ENCODE measurements at places on chromosomes 2 and 18.

DNA sequence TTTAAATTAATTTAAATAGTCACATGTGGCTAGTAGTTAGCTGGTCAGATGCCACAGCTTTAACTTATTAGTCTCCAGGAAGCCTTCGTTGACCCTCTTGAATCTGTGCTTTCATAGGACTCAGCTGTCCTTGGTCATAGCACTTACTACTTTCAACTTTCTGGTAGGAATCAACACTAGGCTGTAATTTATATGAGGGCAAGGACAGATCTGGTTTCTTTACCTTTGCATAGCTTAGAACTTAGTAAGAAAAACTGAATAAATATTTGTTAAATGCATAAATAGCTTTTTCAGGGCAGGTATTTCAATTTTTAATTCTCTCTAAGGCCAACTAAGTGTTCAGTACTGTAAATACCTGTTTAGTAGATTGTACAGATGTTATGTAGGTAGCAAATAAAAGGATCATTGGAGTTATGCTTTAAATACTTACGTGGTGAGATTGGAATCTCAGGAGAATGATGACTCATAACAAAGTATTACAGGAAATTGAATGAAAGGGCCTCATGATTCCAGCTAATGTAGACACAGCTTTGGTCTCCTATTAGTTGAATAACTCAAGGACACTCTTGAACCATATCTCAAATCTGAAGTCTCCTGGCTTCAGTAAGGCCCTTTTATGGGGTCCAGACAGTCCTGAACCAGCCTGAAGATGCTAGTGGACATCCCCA is 2.6 kb downstream of the CLIP4 start:
- no peak for DNase-seq

DNA sequence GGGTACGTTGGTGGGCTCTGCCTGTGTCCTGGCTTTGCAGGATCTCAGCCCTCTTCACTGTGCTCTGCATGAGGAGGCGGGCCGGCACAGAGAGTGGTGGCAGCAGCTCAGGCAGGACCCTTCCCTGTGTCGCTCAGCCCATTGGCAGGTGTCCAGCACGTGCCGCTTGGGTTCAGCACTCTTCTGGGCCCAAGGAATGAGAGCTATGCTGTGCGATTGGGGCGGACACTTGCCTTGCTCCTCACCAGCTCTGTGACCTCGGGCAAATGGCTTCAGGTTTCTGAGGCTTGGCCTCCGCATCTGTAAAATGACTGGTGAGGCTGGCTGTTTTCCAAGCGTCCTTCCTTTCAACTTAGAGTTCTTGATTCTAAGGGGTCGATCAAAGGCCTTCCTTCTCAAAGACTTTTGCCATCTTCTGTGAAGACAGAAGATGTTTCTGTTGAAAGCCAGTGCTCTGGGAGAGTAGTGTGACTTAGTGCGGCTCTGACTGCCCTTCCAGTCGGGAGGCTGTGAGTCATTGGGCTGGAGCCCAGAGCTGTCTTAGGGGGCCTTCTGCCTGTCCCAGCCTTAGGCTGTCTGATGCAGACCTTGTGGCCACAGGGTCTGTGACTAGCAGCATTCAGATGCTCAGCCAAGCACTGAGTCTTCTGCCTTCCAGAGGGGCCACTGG is 35.6 kb downstream of the GLI2 start:
- DNase-seq: no peak

- DNase-seq: no peak
Observed at GRCh38 chr2:68060652-68061051, 2.2 kb downstream of the C1D start.

GRCh38 chr2:142930835-142931398 is 53.5 kb downstream of the KYNU start:
- DNase-seq: no peak

DNA sequence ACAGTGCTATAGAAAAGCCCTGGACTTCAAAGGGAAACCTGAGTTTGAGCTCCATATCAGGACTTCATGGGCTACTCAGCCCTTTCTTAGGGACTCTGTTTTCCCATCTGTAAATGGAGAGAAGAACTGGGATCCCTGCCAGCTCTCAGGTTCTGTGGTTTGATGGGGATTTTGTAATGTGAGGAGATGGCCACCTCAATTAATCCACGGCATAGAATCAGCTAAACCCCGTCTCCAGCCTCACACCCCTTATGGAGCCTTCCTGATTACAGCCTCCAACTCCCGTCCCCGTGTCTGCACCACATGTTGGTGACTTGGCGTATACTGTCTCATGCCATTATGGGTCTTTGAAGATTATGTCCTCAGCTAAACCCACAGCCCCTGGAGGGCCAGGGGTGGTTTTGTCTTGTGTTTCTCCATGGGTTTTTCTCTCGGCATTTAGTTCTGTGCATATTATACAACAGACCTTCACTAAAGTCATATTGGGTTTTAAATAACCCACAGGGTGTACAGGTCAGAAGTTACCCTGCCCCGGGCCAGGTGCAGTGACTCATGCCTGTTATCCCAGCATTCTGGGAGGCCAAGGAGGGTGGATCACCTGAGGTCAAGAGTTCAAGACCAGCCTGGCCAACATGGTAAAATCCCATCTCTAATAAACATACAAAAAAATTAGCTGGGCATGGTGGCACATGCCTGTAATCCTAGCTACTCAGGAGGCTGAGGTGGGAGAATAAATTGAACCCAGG is 63.8 kb upstream of the PPP1CB start:
- no peak for DNase-seq

- no peak for DNase-seq
Observed at GRCh38 chr2:153169609-153170008, 309.0 kb downstream of the RPRM start.

DNA sequence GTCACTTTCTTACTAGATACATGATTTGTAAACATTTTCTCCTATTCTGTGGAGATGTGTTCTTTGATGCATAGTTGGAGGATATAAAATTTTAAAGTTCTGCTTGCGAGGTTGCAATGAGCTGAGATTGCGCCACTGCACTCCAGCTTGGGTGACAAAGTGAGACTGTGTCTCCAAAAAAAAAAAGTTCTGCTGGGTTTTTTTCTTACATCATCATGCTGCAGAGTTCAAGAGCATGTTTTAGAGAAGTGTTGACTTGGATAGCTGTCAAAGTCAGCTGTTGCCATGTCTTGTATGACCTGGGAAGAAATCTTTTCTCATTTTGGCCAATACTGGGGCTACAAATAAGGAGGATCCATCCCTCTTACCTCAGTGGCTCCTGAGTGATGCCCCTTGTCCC is 71.3 kb downstream of the UGGT1 start:
- DNase-seq: no peak

DNA sequence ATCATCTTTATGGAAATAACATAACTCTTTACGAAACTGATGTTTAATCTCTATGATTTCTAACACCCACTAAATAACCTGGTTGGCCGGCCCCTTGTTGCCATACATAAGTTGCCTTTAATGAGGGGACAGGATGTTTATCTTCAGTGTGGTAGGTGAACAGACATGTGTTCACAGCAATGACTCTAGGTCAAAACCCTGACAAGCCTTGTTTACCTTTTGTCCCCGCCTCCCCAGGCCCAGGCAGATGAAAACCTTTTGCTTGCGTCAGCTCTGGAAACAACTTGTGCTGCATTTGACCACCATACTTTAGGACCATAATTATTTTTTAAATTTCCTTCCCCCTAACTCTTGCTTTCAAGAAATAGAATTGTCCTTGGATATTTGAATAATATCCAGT is 2.9 kb upstream of the DSG4 start:
- no peak for DNase-seq

GRCh38 chr18:23204589-23205235 is 69.4 kb downstream of the CABLES1 start:
- no peak for DNase-seq

- no peak for DNase-seq
Observed at GRCh38 chr2:16718576-16719484, 53.2 kb upstream of the CYRIA start.

- no peak for DNase-seq
Observed at GRCh38 chr2:132978840-132979239, 308.8 kb upstream of the LYPD1 start.

DNA sequence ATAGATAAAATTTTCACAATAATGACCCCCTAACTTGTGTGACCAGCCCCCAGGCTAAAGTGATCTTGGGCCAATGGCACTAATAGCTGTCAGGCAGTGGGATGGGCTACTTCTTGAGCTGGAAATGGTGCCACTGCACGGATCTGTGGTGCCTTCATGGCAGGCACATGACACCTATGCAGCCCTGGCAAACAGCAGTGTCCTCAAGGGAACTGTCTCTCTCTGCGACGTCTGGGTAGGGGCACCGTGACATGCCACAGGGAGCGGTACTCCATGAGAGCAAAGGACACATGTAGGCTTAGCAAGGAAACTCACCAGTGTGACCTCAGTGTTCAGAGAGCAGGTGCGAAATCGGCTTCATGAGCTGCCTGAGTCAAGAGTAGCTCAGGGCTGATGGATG is 161.7 kb upstream of the TWIST2 start:
- DNase-seq: no peak

DNA sequence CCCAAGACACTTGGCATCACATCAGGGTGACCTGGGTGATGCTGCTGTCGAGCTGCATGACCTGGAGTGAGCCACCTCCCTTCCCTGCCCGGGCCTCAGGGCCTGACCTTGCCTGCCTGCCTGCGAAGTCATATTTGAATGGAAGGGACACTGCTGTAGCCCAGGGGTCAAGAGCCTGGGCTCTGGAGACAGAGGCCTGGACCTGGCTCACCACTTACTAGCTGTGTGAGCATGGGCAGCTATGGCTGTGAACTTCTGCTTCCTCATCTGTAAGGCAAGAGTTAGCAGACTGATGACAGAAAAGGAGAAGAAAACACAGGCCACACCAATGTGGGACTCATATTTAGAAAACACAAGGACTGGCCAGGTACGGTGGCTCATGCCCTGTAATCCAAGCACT is 118.7 kb downstream of the ZFP36L2 start:
- DNase-seq: no peak

DNA sequence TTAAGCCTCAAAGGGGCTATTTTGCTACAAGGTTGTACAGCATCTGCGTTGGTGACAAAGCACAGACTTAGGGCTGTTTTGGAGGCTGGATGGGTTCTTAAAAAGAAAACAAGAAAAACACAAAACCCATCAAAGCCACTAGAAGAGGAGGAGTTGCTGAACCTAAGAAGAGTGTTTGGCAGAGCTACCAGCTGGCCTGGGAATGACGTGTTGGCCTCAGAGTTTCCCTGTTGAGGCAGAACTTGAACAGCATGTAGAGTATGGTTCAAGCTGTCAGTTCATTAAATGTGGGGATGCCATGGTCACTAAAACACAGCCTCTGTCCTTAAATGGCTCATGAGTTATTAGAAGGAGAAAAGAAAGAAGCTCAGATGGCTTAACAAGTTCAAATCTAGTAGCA is 162.5 kb downstream of the TTC32 start:
- DNase-seq: no peak

- no peak for DNase-seq
Observed at GRCh38 chr18:50451100-50451842, 76.4 kb downstream of the SKA1 start.

DNA sequence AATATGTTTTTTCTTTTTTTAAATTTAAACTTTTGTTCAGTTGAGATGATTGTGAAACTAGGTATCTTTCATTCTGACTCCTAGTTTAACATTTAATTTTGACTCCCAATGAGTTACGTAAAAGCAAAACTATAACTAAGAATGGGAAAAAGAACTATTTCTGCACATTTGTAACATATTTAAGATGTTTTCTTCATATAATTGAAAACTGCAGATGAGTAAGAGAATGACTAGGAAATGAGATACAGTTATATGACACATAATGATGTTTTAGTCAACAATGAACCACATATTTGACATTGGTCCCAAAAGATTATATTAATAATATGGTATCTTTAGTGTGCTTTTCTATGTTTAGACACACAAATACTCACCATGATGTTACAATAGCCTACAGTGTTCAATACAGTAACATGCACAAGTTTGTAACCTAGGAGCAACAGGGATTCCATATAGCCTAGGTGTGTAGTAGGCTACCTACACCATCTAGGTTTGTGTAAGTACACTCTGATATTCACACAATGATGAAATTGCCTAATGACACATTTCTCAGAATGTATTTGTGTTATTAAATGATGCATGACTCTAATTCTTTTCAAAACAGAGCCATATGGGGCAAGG is 12.6 kb downstream of the ERMN start:
- DNase-seq: no peak

GRCh38 chr2:153098073-153098472 is 379.7 kb downstream of the ARL6IP6 start:
- no peak for DNase-seq

DNA sequence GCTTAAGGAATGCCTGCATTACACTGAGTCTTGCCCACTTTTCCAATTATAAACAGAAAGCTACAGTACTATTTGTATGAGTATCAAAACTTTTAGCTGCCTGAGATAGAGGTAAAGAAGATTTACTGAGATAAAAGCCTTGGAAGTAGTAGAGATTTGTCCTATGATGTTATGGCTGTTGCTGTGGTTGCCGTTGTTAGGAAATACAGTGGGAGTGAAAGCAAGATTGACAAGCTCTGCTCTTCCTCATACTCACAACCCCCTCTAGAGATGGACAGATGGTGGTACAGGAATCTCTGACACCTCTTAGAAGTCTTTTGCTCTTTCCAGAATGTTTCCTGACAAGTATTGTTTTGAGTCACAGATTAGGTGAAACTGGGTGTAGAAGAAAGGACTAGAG is 242.5 kb downstream of the RPIA start:
- DNase-seq: no peak

DNA sequence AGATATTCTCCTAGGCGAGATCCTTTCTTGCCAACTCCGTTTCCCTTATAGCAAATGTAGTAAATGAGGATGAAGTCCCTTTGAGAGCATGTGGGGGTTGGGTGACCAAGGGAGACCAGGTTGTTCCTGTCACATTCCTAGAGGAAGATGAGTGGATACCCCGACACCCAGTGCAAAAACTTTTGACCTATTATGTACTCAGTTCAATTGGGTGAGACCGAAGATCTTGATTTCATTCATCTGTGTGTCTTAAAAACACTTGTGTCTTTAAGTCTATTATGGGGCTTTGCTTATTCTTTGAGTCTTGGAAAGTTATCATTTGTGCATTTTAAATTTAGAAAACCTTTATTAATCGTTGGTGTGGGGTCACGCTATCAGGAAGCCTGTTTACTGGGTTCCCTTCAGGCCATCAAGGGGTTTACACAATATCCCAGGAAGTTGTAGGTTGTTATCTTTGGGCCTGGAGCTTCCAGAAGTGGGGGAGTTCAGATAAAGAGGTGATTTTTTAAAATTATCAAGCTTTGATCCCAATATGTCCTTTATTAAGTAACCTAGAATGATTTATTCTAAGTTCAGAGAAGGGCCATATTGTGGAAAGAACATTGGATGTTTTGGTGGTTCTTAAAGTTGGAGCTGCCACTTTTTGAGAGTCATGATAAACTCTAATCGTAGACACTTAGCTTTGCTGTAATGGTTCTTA is 2.8 kb downstream of the RHOB start:
- no peak for DNase-seq

GRCh38 chr2:206480161-206480560 is 36.8 kb downstream of the ADAM23 start:
- no peak for DNase-seq
